Activated T-helper 9 cell treated with anti-CD3 and anti-CD28 coated beads, Interleukin-2, amount 50 U/mL, for 16 hours (primary cell): ENCODE measurements at places on chromosomes 7 and 10.

- no peak for DNase-seq
Measured at GRCh38 chr7:112023786-112024185, 182.4 kb downstream of the DOCK4 start.

DNA sequence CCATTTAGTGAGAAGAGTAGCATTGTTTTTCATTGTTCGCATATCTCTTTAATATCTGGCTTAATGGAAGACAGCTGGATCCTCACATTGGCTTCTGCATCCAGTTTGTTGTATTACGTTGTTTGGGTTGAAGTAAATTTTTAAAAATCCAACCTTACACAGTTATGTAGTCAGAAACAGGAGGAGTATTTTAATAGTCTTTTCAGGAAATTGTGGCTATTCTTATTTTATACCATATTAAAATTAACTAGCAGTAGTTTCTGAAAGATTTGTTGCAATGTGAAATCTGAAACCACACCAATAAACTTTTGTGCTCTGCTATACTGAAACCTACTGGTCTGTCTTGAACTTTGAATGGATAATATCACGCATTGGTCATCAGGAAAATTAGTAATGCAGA lies 27.9 kb downstream of the MYPN start:
- DNase-seq = no peak

GRCh38 chr10:49389361-49389933 lies 6.4 kb downstream of the DRGX start:
- DNase-seq = no peak

GRCh38 chr10:120609006-120609405 lies 152.0 kb downstream of the PLPP4 start:
- DNase-seq = no peak

DNA sequence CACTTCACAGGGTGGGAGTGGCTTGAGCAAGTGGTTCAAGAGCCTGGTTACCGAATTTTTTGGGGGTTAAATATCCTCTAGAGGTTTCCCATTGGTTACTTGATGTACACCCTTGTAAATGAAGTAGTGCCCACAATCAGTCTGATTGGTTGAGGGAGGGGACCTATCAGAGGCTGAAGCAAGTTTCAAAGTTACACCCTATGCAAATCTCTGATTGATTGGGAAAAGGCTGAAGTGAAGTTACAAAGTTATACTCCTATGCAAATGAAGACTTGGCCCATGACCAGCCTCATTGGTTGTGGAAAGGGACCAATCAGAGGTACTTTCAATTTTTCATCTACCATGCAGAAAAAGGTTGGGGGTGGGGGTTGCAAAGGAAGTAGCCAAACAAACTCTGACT lies 34.7 kb downstream of the UBE2D4 start:
- DNase-seq = no peak
